Stimulated activated CD4-positive, alpha-beta T cell treated with anti-CD3 and anti-CD28 coated beads, Interleukin-1b, Interleukin-23, amount 100 ng/mL, for 24 hours (primary cell): ENCODE measurements at places on chromosomes 13 and 19.
A peak's percentile ranks its signal among the peaks of the same experiment; 100 is the strongest.

DNA sequence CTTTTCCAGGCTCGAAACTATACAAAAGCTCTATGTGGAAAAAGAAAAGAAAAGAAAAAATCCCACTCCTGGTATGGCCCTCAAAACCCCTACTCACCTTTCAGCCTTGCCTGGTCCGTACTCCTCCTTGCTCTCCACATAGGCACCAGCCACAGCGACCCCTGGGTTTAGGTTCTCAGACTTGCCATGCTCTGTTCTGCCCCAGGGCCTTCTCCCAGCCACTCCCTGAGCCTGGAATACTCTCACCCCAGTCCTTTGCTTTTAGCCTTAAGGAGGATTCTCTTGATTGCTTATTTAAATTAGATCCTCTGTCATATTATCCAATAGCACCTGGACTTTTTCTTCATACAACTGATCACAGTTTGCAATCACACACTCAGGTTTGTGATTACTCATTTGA is 522.5 kb downstream of the DIAPH3 start:
- DNase-seq: no peak

DNA sequence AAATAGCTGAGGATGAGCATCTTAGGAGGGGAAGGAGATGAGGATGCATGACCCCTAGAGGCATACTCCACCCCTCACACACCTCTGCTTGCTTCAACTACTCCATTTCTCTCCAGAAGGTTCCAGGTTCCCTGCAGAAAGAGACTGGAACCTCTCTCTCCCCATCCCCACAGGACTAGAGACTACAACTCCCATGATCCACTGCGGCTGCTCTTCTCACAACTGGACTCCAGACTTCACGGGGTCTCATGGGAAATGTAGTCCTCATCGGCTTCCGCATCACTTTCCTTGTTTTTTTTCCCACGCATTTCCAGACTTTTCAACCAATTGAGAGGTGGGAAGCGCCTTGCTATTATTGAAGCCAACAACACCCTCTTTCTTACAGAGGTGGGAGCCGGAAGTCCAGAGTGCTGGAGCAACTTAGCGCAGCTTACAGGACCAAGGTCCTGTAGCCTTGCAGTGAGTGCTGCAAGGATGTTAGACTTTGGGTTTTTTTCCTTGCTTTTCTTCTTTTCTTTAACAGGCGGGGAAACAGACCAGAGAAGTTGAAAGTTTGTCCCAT is 13.9 kb upstream of the CACNG6 start:
- DNase-seq: peak; percentile 40

GRCh38 chr13:30061217-30061616 is 210.8 kb upstream of the UBL3 start:
- no peak for DNase-seq

- no peak for DNase-seq
Observed at GRCh38 chr19:6739883-6740588, 556 bp downstream of the TRIP10 start.

DNA sequence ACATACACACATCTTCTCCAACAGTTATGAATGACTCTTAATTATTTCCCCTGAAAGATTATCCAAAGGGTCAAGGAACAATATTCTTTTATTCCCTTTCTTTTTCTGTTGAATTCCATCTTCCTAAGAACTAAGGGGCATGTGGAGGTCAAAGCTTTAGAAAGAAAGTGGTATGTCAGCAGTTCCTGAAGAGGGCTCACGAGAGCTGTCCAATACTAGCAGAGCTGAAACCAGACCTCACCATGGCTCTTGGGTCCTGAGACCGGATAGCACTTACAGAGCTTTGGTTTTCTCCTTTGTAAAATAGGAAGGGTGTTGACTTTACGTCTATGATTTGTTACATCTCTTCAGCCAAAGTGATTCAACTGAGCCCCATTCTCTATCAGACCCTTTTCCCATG is 109.8 kb upstream of the FREM2 start:
- DNase-seq: no peak

- no peak for DNase-seq
Observed at GRCh38 chr19:15837221-15837731, 21.8 kb upstream of the OR10H1 start.

DNA sequence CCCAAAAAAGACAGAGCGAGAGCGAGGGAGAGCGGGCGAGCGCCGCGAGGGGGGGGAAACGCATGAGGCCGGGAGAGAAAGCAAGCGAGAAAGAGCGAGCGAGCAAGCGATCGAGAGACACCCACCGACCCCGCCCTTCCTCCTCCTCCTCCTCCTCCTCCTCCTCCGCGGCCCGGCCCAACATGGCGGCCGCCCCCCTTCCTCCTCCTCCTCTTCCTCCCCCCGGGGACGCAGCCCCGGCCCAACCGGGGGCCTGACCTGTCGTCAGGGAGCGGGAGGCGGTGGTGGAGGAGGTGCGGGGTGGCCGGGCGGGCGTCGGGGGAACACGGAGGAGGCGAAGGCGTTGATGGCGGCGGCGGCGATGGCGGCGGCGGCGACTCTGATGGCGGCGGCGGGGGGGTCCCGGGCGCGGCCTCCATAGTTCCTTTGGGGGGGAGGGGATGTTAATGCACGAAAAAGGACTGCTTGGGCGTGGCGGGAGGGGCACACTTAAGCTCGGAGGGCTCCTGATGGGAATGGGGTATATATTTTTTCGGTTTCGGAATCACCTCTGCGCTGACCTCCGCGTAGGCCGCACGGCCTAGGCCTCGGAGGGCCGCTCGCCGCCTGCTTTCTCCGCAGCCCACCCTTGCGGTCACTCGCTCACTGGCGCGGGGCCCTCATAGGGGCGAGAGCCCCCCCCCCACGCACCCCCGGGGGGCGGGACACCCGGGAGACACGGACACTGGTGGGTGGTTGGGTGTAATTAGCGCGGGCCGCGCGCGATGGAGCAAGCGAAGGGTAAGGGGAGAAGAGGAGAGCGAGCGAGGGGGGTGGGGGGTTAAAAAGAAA is 1.2 kb downstream of the ZC3H4 start:
- peak; percentile 76 for DNase-seq

DNA sequence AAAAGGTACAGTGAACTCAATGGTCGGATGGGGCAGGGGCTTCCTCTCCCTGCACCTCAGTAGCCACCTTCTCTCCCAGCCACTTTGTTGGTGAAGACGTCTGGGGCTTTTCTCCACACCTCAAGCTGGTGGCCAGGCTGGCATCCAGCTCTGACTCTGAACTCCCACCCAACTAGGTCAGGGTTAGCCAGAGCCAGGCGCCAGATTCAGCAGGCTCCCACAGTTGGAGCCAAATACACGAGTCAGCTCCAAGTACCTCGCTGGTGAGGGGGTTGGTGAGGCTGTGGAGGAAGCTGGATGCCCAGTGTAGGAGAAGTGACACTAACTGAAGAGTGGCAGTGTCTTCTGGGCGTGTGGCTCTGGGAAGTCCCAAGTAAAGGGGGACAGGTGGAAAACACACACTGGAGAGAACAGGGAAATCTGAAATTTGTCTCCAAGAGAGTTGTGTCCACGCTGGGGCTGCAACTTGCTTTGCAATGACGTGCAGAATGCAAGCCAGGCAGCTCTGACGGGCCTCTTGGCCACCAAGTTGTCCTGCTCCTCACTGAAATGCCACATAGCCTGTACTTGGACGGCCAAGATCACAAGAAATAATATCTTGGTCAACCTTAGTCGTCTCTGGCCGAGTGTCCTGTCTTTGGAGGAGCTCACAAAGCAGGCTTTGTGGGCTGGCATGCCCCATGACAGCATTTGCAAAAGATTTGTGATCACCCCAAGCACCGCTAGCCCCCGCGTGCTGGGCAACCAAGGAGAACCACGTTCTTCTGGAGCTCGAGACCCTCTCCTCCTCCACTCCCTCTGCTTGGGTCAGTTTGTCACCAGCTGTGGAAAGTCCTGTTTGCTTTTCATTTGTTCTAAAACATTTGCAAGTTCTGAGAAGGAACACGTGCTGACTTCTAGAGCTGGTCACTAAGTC is 18.1 kb downstream of the SLC7A1 start:
- no peak for DNase-seq

DNA sequence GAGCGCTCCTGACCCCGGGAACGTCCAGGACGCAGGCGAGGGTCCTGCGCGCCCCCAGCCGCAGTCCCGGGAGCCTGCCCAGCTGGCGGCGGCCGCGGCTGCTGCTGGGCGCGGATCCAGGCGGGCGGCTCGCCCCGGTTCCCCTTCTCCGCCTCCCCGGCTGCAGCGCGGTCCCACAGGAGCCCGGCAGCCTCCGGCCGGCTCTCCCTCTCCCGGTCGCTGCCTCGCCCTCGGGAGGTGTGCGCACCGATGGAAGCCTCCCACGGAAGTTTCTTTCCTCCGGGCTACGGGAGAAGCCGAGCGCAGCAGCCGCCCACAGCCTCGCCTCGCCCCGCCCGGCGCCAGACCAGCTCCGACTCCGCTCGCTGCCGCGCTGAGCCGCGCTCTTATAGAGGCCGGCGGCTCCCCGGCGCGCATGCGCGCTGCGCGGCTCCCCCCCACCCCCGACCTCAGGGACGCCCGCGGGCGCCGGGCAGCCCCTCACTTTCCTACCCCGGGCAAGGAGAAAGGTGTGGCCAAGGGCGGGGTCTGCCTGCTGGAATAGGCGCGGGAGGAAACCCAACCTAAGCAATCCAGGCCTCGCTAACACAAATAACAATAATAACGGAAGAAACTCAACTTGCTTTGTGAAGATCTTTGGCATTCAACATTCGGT is at the start of gene SHISA2:
Gene SHISA2, minus strand, starts transcription at position 360 of the 655 bp plus-strand sequence. CDS start 1,041 bp downstream, outside the sequence.
- DNase-seq: no peak

DNA sequence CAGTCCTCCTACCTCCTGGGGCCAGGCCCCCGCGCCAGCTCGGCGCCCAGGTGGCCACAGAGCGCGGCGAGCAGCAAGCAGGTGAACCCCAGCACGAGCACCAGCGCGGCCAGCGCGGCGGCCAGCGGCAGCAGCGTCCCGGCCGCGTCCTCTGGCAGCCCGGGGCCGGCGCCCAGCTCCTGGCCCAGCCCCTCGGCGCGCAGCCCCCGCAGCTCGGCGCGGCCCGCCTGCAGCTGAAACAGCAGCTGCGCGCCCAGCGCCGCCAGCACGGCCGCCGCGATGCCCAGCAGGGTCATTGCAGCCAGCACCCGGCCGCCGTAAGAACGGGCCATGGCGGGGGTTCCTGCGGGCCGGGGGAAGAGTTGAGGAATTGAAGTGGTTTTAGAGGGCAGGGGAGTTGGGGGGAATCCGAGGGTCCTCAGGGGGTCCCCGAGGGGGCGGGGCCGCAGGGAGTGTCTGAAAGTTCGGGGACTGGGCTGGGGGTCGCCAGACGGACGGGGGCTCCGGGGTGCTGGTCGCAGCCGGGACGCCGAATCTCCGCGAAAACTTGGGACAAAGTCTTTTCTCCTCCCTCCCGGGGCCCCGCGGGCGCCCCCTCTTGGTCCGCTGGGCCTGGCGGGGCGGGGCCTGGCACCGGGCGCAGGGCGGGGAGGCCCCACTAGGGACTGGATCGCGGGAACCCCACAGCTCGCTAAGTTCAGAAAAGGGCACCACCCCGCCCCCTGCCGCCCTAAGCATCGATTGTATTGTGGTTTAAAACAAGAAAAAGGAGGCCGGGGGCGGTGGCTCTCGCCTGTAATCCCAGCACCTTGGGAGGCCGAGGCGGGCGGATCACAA is at the start of gene TMEM221:
Gene TMEM221, minus strand, starts transcription at position 538 of the 837 bp plus-strand sequence. Its CDS starts 206 bp downstream, at position 332.
- peak; percentile 16 for DNase-seq

DNA sequence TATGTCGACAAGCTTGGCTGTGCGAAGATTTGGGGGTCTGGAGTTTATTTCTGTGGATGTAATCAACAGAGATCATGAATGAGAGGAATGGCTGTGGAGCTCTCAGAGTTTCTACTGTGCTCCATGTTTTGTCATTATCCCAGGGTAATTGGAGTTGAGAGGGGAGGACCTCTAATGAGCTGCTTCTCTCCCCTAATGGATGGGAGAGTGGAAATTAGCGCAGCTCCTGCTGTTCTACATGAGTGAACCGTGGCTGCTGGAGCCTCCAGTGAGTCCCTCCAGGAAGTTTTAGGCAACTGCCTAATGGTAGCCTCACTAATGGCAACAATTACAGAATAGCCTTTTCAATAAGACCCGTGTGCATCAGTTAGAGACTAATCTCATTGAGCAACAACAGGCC is 31.3 kb upstream of the FGF9 start:
- DNase-seq: no peak

GRCh38 chr19:55283548-55284377 is at the start of gene BRSK1:
Gene BRSK1 (plus strand): TSS chr19:55283997. CDS start chr19:55284443, 446 bp downstream.
- no peak for DNase-seq

DNA sequence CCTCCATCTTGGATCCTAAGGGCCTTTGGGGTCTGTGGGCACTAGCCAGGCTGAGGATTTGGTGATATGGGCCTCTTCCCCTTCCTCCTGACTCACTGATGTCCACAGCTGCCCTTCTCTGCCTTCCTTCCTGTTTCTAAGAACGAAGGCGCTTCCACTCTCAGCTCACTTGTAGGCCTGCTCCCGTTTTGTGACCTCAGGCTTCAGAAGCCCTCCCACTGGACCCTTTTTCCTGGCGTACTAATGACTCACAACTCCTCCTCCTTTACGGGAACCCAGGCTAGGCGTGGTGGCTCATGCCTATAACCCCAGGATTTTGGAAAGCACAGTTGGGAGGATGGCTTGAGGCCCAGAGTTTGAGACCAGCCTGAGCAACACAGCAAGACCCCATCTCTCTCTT is 55.6 kb downstream of the TMED1 start:
- no peak for DNase-seq

DNA sequence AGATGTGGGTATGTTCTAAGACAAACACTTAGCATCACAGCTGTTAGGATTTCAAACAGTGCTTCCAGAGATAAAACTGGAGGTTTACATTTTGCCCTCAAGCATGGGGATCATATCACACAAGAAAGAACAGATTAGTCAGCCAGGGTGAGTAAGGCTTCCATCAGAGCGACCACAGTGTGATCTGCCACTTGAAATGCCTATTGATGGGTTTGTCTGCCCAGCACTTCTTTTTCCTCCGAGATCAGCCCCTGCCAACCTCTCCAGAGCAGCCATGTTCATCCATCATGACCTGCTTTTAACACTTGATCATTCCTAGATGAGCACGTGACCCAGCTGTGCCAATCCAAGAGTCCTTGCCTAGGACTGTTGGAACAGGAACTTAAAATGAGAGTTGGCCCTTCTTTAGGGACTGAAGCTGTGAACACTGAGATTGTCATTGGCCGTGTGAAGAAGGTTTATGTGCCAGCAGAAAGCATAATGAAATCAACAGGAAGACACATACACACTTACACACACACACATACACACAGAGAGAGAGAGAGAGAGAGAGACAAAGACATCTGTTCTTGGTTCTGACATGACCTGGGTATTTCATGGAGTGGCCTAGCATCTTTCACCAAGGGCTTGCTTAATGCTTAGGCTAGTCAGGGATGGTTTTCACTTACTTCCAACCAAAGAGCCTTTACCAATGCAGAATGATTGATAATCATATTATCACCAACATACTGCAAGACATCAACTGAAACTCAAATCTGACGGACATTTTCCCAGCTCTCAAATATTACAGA is 5.2 kb upstream of the CEBPG start:
- no peak for DNase-seq

DNA sequence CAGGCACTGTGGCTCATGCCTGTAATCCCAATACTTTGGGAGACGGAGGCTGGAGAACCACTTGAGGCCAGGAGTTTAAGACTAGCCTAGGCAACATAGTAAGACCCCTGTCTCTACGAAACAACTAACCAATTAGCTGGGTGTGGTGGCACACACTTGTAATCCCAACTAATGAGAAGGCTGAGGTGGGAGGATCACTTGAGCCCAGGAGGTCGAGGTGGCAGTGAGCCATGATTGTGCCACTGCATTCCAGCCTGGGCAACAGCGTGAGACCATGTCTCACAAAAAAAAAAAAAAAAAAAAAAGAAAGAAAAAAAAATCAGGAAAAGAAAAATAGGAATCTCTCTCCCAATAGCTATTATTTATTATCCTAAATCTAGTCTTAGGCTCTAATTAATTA is 56.8 kb upstream of the UBAC2 start:
- DNase-seq: no peak
